CD4-positive, alpha-beta T cell treated with Interleukin-15 for 1 hour (primary cell): ENCODE measurements at places on chromosomes 11 and 22.

DNA sequence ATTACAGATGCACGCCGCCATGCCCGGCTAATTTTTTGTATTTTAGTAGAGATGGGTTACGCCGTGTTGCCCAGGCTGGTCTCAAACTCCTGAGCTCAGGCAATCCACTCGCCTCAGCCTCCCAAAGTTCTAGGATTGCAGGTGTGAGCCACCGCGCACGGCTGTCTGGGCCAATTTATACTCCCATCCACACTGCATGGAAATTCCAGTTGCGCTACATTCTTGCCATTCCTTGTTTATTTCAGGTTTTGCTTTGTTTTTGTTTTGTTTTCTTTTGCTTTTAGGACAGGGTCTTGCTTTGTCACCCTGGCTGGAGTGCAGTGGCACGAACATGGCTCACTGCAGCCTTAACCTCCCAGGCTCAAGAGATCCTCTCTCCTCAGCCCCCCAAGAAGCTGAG lies 11.0 kb upstream of the CAPRIN1 start:
- no peak for DNase-seq

DNA sequence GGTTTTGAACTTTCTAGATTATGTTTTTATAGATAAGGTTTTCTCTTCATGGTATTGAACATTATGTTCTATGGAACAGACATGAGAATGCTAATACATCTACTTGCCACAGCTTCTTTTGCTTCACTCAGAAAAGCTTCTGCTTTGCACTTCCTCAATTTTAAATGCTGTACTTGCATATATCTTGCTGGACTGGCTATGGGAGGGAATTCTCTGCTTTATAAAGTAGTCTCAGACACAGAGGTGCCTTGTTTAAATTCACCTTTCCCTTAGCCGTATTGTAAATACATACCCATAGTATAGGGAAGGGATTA lies 173.9 kb downstream of the DDX10 start:
- no peak for DNase-seq

- no peak for DNase-seq
These were observed 380.2 kb downstream of the OR4C45 start for GRCh38 chr11:50412832-50413231.

DNA sequence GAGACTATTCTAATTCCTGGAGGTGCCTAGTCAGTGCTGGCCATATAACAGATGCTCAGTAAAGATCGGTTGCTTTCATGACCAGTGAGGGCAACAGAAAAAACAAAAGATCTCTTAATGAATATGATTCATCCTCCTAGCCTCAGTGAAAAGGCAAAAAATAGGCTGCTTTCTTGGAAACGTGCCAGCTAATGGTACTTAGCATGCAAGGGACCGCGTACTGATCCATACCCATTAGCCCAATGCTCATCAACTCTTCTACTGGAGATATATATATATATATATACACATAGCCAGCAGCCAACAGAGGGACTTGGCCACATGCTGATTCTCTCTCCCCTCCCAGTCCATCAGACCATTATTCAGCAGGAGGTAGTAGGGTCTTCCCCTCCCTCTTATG lies 320.4 kb downstream of the KIRREL3 start:
- DNase-seq: no peak

- no peak for DNase-seq
These were observed 24.4 kb downstream of the UPB1 start for GRCh38 chr22:24519496-24519895.

GRCh38 chr11:133362916-133363315 lies 169.4 kb downstream of the OPCML start:
- DNase-seq: no peak

GRCh38 chr11:92067016-92067415 lies 157.6 kb upstream of the FAT3 start:
- no peak for DNase-seq

DNA sequence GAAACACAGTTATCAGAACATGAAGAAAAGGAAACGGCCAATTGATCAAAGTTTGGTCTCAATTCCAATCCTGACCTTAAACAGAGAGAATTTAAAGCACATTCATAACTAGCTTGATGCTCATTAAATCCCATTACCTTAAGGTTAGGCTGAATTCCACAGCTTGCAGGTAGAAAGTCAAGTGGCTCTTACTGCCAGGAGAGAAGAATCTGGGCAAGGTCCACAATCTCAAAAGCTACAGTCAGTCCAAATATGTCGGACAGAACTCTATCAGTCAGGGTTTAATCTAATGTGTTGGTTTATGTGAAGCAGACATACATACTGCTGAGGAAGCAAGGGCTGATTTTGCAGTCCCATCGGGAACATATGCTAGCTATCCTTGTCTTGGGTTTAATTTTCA lies 348.8 kb downstream of the SOX6 start:
- DNase-seq: no peak

GRCh38 chr11:36558571-36559413 lies 9.0 kb upstream of the RAG1 start:
- no peak for DNase-seq

GRCh38 chr11:12792018-12792417 lies 117.8 kb downstream of the TEAD1 start:
- no peak for DNase-seq
